ENCODE measurements at places on chromosomes 2 and 18.

DNA sequence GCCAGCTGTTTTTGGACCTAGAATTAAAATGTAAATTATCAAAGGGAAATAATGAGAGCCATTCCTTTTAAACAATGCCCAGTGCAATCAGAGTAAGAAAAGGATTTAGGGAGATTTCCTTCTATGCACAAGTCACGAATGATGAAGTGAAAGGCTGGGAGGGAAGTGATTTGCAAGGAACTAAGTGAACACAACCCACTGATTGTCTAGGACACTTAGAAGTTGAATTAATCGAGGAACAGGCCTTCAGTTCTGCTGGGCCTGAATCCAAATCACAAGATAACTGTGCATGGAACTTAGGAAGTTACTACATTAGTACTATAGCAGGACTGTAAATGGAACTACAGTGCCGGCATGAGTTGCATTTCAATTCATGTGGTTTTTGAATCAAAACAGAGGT is 17.7 kb downstream of the MAP2 start:
- no peak for DNase-seq

- no peak for DNase-seq
These were observed 36.1 kb upstream of the MRPL33 start for GRCh38 chr2:27735263-27735904.

GRCh38 chr2:165957030-165957675 is 3.6 kb upstream of the TTC21B start:
- no peak for DNase-seq

- DNase-seq, result no peak
These were observed 67.9 kb downstream of the RHOB start for GRCh38 chr2:20514596-20515269.

DNA sequence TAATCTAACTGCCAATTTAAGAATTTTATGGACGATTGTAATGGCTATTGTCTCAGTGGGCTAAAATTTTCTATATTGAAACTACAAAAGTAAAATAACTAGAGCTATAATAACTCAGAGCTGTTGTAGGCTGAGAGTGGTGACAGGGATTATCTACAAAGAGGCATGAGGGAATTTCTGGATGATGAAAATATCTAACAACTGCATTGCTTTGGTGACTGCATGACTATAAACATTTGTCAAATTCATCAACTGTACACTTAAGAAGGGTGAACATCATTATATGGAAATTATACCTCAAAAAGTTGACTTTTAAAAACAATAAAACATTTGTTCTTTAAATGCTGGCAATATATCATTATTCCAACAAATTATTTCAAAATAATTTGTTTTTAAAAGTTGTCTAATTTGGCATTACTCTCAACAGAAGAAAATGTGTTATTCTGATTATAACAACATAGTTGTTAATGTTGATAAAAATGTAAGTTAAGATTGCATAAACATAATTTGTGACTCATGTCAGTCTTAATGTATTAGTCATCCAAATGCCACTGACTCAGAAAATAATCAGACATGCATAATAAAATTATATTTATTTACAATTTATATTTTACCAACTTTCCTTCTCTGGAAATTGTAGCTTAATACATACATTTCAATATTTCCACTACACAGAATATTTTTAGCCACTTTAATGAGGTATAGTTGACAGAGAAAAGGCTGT is 865.1 kb upstream of the VRK2 start:
- no peak for DNase-seq

GRCh38 chr2:238865015-238865719 is 17.3 kb downstream of the TWIST2 start:
- DNase-seq, result no peak

DNA sequence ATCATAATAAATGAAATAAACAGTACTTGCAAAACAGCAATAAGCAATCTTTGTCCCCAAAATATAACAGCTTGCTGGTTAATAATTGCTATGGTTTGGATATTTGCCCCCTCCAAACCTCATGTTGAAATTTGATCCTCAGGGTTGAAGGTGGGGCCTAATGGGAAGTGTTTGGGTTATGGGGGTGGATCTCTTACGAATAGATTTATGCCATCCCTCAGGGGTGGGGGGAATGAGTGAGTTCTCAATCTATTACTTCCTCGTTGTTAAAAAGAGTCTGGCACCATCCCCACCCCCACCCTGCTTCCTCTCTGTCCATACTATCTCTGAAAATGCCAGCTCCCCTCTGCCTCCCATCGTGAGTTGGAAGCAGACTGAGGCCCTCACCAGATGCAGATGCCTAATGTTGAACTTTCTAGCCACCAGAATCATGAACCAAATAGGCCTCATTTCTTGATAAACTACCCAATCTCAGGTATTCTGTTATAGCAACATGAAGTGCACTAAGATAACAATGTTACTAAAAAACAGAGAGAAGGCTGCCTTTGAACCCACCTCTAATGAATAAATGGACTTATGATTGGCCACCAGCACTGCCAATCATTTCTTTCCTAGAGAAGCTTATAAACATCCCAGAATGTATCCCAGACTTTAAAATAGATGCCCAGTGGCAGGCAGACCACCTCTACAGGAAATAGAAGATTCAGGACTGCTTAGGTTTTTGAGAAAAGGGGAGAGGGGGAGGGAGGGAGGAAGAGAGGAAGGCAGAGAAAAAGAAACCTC is 90.1 kb downstream of the ALPK2 start:
- DNase-seq, result no peak
